ENCODE measurements at places on chromosomes 6 and 20. TPM values are rescaled to one million over a fixed set of nuclear protein-coding genes. Genes with fewer than 3 reads are reported as not detected.

- no peak for DNase-seq
Observed at GRCh38 chr20:3238616-3239025, 369 bp downstream of the SLC4A11 start.

- no peak for DNase-seq
Observed at GRCh38 chr6:16319813-16320532, 81.6 kb downstream of the GMPR start.

The FLRT3 gene
- 5.0 TPM for total RNA-seq

DNA sequence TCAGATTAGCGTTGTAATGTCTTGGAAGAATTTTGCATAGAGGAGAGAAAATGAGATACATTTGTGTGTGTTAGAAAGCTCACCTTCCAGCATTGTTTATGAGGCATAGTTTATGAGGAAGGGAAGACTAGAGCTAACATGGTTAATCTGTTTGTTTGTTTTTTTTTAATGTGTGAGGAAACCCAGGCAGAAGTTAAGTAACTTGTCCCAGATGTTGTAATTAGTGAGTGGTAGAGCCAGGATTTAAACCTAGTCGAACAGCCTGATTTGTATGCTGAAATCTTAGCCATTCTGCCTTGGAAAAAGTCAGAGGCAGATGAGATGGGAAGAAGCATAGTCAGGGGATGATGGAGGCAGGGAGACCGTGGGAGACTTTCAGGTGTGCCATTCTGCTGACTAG is 29.1 kb downstream of the NDUFAF5 start:
- DNase-seq: no peak

- DNase-seq: no peak
Observed at GRCh38 chr6:45698046-45698445, 317.6 kb downstream of the CLIC5 start.

DNA sequence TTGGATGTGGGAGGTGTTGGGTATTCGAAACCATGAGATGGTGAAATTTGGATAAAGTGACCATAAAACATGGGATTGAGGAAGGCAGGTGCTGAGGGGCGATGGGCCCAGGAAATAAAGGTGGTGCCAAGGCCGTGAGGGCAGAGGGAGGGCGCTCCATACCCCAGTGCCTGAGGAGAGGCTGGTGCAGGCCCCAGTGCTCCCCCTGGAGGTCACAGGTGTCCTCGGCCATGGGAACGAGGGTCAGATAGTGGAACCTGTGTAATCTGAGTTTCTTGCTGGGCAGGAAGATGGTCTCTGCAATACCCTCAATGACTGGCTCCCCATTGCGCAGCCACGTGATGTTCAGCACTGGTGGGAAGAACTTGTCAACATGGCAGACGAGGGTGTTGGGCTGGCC is 16.2 kb downstream of the HLA-DPB1 start:
- peak; percentile 31 for DNase-seq

DNA sequence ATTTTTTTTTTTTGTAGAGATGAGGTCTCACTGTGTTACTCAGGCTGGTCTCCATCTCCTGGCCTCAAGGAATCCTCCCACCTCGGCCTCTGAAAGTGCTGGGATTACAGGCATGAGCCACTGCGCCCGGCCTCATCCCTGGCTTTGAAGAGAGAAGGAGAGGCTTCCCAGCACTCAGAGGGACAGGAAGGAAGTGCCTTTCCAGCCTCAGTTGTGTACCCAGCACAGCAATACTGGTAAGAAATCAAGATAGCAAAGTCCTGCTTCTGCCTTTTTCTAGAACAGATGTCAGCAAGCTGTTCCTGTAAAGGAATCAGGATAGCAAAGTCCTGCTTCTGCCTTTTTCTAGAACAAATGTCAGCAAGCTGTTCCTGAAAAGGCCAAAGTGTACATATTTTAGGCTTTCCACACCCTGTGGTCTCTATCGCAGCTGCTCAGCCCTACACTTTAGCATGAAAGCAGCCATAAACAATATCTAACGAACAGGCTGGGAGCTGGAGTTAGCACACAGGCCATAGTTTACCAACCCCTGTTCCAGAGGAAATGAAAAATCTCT is 6.3 kb upstream of the PLTP start:
- no peak for DNase-seq

DNA sequence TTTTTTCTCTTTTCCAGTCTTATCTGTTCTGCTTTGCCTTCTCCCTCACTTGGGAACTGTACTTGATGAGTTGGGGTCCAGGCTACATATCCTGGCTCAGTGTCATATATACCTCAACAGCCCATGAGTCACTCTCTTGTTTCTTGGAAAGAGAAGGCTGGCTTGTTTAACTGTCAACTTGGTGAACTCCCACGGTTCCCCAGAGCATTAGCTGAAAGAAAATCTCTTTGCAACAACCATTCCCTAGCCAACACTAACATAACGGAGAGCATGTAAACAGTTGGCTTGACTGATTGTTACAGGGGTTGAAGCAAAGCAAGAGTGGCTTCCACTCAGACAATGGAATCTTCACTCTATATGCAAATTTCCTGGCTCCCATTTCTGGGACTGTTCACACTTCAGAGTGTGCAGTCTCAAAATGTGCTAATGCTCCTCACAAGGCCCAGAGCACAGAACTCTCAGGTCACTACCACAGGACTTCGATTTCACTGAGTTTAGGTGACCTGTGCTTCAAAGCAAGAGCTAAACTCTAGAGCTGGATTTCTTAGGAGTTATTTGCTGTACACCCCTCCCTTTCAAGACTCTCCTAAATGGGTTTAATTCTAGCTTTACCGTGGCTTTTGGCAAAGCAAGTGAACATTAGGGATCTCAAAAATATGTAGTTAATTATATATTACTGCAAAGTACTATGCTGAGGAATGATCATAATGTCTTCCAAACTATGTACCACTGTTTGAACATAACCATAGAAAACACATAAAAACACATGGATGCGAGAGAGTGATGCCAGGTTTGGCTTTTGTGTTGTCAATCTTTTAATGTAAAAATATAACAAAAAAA is 609.8 kb downstream of the RFPL4B start:
- DNase-seq: no peak

- DNase-seq: no peak
Observed at GRCh38 chr6:150443621-150444020, 74.8 kb downstream of the IYD start.

The KIFC1 gene
- total RNA-seq: 67.5 TPM

- peak; percentile 87 for DNase-seq
Observed at GRCh38 chr20:46562373-46563169, 12.1 kb upstream of the OCSTAMP start.

- no peak for DNase-seq
Observed at GRCh38 chr20:44109951-44110361, 77.0 kb downstream of the JPH2 start.

DNA sequence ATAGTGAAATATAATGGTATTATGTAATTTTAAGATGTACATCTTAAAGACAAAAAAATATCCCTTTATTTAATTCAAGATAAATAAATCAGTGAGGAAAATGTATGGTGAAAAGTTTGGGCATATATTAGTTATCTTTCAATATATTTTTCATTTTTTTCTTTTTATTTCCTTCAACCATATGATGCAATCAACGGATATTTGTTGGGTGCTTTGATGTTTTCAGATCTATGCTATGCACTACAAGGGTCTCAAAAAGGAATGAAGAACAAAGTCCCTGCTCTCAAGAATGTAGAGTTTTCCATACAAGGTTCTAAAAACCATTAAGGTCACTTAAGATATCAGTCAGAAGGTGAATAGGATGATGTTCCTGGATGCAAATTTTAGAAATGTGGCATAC is 258.0 kb downstream of the KHDC1L start:
- DNase-seq: no peak

DNA sequence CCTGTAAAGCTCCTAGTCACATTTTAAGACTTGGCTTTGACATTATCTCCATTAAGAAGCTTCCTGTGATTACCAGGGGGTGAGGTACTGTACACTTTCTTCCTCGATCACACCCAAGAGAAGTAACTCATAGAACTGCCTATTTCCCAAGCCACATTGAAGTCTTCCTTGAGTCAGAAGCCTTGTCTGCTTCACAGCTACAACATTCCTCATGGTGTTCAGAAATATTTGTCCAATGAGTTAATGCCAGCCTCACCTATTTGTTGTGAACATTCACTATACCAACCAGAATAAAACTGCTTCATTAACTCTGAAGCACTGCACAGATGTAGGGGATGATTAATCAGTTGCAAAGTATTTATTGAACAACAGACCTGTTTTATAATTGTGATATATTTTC is 622.3 kb downstream of the PTPRT start:
- DNase-seq: no peak

- DNase-seq: peak; percentile 35
Observed at GRCh38 chr6:89260832-89261231, 43.7 kb upstream of the GABRR1 start.

The PHACTR3 gene
- total RNA-seq: 0.26 TPM

DNA sequence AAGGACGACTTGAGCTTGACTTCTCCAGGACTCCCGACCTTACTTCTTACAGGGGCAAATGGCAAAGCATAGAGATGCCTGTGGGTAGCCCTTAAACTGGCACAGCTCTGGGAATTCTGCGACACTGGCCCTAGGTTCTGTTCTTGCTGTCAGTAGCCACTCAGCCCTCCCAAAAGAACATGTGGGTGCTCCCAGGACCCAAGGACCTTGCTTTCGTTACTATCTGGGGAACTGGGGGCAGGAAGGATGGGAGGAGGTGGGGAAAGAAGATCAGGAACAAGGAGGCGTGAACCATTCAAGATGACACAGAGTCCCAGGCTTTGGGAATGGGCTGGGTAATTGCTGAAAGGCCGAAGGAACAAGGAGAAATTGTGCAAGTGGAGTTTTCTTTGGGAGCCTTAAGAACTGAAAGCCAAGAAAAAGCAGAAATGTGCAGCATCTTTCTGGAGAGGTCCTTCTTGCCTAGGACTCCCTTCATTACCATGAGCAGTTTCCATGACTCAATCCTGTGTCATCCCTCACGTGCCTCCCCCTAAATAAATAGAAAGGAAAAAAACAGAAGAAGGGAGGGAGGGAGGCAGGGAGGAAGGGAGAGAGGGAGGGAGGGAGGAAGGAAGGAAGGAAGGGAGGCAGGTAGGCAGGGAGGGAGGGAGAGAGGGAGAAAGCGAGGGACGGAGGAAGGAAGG is 284.6 kb upstream of the FOXQ1 start:
- no peak for DNase-seq

DNA sequence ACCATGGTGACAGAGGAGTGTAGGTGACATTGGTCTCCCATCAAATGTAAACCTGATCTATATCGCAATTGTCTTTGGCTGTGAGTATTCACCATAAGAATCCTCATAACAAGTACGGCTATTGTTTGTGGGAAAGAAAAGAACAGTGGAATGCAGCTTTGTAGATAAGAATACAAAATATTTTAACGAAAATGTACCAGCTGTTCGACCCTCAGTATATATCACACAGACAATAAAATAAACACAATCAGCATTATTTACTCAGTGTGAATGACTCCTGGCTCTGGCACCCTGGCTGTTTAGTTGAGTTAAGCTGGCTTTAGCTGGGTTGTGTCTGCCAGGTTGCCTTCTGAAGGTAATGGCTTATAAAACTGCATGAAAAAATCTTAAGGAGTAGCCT is 43.4 kb downstream of the SNRNP48 start:
- DNase-seq: no peak

DNA sequence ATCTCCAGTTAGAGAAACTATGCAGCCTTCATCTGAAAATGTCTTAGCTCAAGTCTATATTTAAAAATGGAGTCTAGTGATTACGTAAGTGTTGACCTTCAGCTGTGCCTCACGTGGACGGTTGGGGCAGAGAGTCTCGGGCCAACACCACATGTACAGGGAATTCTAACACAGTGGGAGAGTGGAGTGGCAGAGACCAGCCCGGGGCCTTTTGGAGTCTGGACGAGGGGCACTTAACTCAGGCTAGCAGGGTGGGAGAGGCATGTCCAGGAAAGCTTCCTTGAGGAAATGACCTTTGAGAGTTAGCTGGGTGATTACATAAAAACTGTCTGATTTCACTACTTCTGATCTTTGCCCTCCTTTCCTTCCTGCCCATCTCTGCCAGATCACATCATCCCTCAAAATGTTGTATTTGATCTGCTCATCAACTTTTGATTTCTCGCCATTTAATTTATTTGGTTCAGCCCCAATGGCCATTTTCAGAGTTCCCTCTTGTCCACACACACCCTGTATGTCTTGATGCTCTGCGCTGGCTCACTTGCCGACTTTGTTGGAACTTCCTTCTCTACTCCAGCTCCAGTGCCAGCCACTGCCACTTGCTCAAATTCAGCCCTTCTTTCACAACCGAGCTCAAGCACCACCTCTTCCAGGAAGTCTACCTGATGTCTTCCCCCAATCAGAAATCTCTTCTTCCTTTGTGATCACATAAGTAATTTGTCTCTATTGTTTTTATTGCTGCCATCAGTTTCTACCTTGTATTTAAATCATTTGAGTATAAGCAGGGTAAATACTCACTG is 2.6 kb downstream of the ARMC2 start:
- DNase-seq: no peak

DNA sequence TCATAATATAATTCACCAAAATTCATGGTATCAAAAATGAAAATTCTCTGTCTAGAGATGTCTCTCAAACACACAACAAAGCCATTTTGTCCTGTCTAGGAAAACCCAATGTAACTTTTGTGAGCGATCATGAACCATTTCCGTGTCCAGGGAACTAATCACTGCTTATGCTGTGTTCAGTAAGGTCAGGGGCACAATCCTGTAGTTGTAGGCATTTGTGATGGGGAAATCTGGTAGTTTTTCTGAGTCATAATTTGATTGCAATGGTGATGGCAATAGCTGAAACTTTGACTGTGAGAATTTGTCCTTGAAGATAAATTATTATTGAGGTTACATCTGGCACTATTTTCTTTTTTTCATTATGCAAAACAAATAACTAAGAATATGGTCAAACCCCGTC is 21.0 kb upstream of the GCLC start:
- no peak for DNase-seq

DNA sequence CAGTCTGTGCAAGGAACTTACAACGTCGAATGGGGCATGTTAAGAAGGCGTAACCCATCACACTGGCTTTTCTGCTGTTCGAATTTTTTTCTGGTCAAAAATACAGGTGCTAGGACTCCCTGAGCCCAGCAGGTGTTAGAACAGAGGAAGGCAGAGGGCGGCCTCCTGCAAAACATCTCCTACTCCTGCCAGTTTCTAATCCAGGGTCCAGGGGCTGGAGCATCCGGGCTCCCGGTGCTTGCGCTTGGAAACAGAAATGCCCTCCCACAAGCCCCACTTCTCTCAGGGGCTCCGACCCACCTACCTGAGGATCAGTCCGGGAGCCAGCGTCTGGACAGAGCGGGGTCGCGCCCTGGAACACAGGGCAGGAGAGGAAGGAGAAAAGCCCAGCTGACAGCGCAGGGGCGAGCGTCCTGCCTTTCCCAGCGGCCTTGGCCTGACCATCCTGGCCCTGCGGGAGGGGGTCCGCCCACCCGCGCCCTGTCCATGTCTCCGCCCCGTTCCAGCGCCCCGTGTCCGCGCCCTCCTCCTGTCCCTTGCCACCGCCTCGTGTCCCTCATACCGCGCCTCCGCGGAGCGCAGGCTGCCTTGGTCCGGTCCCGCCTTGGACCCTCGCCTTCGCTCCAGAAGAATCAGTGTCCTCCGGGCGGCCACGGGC is 14.8 kb upstream of the LPA start:
- DNase-seq: no peak

The ACOT13 gene
- total RNA-seq: 9.9 TPM

The PSORS1C2 gene
- total RNA-seq: not detected

The ARHGAP18 gene
- 35.4 TPM for total RNA-seq
